Vagina (tissue), 2 donors: ENCODE measurements at places on chromosomes 3 and 15. TPM values are rescaled to one million over a fixed set of nuclear protein-coding genes. Genes with fewer than 3 reads are reported as not detected.

TYRO3 gene
- 13.3 TPM for total RNA-seq

DNA sequence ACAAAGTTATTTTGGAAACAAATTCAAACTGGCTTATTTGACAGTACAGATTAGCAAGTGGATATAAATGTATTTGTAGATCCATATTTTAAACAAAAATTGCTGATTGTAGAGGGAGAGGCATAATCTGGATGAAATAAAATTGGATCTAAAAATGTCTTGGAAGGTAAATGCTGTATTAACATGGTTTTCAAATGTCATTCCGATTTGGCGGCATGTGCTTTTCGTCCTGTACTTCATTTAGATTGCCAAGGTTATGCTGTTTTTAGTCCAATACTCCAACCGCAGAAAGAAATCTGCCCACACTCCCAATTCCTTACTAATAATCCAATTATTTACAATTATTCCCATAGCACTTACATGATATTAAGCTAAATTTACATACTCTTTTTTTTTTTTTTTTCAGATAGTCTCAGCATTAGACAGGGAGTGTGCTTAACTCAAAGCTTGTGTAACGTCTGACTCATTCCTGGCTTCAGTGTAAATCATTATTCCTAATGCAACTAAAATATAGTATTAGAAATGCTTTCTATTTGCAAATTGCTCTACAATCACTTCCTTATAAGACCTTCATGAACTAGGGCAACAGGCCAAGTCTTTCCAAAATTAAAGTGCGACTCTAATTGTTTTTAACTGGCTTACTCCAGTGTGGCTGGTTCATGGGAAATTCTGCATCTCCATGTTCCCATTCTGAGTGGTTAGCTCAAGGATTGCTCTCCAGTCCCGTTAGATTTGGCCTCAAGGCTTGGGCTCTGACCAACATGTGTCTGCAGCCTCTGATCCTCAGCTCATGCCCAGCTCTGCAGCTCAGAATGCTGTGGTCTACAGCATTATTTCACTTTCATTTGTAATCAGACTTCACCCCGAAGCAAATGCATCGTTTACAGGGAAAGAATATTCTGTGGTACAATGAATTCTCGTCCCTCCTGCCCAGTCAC lies 103.9 kb downstream of the FBN1 start:
- no peak for DNase-seq

DNA sequence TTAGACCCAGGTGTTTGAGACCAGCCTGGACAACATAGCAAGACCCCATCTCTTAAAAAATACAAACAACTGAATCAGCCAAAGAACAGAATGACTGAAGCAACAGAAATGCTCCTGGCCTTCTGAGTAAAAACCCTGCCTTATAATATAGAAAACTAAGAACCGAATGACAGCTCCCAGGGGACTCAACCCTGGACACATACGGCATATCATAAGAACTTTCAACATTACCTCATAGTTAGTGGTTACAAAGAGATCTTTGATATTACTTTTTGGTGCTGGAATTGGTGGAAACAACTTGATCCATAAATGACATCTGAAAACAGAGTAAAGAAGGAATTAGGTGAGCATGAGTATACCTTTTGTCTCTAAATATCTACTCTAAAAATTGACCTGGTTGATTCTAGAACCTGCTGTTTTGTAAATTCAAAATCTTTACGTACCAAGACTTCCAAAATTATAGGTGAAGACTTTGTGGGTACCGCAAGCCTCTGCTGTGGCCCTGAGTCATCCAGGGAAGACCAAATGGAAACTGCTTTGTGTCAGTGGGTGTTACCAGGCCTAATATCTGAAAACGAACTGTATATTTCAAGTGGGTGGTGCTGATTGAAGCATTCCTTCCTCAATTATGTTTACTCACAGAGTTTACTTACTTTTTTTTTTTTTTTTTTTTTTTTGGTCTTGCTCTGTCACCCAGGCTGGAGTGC lies 35.5 kb downstream of the IL5RA start:
- no peak for DNase-seq

- peak; percentile 64 for DNase-seq
Observed at GRCh38 chr3:141330235-141330634, 38.1 kb upstream of the ZBTB38 start.

AP3S2 gene
- total RNA-seq, result 39.5 TPM

DNA sequence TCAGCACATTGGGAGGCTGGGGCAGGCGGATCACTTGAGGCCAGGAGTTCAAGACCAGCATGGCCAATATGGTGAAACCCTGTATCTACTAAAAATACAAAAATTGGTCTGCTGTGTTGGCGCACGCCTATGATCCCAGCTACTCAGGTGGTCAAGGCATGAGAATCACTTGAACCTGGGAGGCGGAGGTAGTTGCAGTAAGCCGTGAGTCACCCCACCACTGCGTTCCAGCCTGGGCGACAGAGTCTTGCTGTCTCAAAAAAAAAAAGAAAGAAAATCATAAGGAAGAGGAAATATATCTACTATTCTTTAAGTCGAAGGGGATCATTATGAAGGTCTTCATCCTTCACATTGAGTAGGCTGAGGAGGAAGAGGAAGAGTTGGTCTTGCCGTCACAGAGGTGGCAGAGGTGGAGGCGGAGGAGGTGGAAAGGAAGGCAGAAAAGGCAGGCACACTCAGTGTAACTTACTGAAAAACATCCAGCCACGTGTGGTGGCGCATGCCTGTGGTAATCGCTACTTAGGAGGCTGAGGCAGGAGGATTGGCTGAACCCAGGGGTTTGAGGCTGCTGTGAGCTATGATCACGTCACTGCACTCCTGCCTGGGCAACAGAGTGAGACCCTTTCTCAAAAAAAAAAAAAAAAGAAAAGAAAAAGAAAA lies 14.2 kb downstream of the CSK start:
- no peak for DNase-seq

DNA sequence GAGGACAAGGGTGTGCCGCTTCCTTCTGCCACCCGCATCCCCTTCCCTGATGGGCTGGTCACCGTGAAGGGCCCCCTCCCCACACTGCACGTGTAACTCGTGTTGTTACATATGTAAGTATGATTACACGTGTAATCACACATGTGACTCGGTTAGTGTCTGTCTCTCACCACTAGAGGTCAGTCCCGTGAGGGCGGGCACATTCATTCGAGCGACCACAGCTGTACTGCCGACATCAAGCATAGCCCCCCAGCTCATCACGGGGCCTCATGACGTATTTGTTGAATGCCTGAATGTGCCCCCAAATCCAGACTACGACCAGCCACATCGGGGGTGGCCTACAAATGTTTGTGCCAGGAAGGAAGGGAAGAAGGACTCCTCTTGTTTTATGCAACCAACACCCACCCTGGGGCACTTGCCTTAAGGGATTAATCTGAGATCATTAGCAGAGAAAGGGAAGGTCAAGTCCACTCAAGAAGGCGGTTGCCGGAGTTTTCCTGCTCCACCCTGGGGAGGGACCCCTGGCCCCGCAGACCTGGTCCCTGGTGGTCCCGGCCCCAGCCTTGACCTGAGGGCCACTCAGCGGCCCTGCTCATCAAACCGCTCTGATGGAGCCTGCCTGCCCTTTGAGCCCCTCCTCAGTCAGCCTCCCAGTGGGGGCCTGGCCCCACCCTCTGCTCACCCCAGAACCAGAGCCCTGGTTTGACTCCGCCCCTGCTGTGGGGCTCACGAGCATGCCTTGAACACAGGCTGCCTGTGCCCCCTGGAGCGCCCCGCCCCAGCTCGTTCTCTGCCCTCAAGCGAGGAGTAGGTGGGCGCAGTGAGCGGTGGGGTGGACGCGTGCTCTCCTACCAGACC lies 52.8 kb downstream of the RGMA start:
- no peak for DNase-seq

- DNase-seq, result no peak
Observed at GRCh38 chr3:133901083-133901482, 5.4 kb upstream of the RAB6B start.

- no peak for DNase-seq
Observed at GRCh38 chr3:153574445-153574844, 412.4 kb downstream of the RAP2B start.

GRCh38 chr3:194072097-194072428 lies 63.9 kb upstream of the HES1 start:
- no peak for DNase-seq

NGRN gene
- 59.2 TPM for total RNA-seq

TGM5 gene
- 8.3 TPM for total RNA-seq

DNA sequence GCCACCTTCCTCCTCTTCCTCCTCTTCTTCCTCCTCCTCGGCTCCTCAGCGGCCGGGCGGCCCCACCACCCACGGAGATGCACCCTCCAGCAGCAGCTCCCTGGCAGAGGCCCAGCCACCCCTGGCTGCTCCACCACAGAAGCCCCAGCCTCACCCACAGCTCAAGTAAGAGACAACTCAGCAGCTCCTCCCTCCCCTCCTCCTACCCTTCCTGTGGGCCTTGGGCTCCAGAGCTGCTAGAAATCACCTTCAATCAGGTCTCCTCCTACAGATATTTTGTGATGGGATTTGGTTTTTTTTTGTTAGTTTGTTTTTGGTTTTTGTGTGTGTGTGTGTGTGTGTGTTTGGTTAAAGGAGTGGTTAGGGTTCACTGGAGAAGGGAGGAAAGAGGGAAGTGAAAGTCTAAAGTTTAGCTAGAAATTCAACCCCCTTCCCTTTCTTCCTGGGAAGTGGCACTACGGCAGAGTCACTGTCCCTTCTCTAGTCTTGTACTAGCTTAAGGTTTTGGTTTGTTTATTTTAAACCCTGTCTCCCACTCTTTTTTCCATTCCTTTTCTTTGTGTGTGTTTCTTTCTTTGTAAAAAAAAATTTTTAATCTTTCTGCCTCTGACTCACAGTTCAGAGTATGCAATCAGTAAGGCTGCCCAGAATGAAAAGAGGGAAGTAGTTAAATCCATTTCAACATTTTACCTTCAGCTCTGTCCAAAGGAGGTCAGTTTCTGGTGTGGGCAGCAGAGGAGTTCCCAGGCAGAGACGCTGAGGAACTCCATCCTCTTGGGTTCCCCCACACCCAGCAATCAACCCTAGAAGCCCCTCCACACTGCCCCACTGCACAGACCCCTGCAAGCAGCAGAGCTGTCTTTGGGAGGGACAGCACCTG lies 29.0 kb upstream of the TIMP4 start:
- DNase-seq, result no peak

SCN11A gene
- total RNA-seq, result not detected

GOLGA6L26 gene
- not detected for total RNA-seq

GRCh38 chr15:93330912-93331544 lies 242.0 kb upstream of the RGMA start:
- DNase-seq, result no peak

DNA sequence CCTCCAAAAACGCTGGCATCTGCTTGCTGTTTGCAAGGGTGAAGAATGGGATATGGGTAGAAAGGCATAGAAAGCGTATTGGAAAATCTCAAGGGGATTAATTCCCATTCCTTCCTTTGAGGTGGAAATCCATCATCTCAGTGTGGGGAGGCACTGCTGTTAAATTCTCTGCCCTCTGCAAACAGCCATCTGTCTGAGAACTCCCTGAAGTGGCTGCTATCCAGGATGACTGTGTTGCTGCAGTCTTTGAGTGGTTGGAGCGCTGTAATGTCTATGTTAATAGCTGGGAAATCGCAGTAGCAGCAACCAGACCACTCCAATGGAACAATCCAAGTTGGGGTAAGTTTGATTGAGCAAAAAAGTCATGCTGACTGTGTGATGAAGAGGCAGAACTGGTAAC lies 625.9 kb downstream of the NLGN1 start:
- no peak for DNase-seq

TTLL13 gene
- total RNA-seq, result not detected

DNA sequence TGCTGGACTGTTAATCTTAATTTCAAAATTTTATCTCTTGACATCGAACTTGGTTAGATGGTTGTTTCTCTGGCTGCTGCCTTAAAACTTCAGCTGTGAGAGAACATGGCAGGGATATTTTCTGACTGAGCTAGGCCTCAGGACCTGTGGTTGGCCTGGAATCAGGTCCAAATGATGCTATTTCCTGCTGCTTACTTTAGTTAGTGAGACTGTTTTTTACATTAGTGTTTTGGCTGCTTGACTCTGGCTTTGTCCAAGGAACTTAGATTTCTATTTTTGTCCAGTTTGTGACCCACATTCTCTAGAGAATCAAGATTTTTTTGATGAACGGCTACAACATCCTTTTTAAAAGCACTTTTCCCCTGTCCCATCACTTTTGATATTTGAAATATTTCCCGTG lies 497.9 kb upstream of the SGO1 start:
- no peak for DNase-seq

PLA2G4E gene
- total RNA-seq, result 8.8 TPM

GRCh38 chr3:172315401-172316091 lies 132.7 kb downstream of the GHSR start:
- DNase-seq, result no peak

DNA sequence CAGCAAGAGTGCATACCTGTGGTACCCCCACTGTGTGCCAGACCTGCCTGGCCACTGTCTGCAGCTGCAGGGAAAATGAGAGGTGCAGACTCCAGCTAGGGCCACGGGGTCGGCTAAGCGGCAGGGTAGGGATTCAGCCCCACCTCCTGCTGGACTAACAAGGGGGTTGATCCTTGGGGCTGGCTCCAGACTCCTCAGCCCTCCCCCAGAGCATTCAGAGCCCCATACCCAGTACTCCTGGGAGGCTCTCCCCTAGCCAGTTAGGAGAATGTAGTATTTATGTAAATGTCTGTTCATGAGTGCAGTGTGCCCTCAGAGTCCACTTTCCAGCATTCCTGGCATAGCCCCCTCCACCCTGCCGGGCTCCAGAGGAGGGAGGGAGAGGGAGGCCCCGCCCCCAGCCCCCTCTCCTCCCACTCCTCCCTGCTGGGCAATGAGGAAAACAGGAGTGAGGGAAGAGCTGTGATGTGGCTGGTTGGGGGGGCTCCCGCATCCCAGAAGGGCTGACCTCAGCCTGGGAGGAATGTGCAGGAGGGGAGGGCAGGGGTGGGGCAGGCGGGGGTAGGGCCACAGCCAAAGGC lies 4.5 kb upstream of the SEMA3B start:
- no peak for DNase-seq

NMD3 gene
- total RNA-seq, result 49.1 TPM

ZNF385D gene
- total RNA-seq, result 13.5 TPM

DNA sequence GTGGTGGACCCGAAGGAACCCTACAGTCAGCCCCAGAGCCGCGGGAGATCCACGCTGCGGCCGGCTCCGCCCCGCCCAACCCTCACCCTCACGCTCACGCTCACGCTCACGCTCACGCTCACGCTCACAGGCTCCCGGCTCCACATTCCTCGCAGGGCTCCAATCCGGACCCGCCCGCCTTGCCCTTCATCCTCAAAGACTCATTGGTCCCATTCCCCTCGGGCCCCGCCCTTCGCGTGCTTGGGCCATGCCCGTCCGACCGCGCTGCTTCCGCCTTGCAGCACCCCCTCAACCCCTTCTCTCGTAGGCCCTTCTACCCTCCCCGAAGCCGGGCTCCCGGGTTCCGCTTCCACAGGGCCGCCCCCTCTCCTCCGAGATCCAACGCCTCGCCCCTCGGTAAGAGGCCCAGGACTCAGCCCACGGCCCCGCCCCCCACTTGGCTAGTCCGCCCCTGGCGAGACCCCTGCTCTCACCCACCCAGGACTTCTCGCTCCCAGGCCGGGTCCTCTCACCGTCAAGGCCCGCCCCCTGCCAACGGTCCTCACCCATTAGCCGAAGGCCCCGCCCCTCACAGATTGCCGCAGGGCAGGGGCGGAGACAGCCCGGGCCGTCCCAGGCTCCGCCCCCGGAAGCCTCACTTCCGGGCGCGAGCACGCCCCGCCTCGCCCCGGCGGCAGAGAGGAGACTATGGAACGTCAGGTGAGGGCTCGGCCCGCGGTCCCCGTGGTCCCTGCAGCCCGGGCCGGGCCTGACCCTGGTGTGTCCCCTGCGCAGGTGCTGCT lies at the start of gene APEH:
Gene APEH, plus strand, starts transcription at position 637 of the 782 bp plus-strand sequence. Its CDS starts 51 bp downstream, at position 688.
- DNase-seq, result peak; percentile 95

APOD gene
- total RNA-seq, result 549 TPM

CMTM8 gene
- 4.7 TPM for total RNA-seq

RCCD1 gene
- total RNA-seq, result 6.9 TPM
